T-helper 2 cell (primary cell): ENCODE measurements at places on chromosomes 11 and 22.

GRCh38 chr11:35006389-35007128, 90.1 kb downstream of the PDHX start:
- peak; percentile 88 for DNase-seq

DNA sequence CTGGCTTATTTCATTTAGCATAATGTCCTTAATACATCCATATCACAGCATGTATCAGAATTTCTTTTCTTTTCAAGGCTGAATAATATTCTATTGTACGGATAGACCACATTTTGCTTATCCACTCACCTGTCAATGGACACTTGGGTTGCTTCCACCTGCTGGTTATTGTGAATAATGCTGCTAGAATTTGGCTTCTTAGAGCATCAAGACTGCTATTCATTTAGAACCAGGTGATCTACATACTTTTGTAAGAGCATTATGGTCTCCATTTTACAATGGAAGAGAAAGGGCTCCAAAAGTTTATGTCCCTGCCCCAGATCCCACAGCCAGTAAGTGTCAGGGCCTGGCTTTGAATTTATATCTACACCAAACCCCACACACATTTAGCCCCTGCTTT, 100.7 kb upstream of the CD82 start:
- no peak for DNase-seq

DNA sequence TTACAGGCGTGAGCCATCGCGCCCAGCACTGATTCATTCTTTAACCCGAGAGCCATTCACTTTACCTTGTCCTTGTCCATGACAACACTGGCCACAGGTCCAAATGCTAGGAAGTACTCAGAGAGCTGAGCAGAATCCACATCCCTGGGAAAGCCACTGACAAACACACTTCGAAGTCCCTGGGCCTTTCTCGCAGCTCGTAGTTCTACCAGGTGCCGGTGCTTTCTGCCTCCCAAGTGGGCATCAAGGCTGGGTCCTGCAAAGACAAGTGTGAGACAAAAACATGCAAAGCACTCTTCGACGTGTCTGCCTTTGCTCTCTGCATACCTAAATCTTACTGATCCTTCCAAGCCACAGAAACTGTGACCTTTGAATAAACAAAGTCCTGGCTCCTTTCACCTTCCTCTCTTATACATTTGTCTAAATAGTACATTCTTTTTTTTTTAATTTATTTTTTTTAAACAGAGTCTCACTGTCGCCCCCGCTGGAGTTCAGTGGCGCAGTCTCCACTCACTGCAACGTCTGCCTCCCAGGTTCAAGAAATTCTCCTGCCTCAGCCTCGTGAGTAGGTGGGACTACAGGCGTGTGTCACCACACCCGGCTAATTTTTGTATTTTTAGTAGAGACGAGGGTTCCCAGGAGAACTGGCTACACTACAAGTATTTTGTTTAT, 2.2 kb downstream of the TUT1 start:
- DNase-seq: no peak

DNA sequence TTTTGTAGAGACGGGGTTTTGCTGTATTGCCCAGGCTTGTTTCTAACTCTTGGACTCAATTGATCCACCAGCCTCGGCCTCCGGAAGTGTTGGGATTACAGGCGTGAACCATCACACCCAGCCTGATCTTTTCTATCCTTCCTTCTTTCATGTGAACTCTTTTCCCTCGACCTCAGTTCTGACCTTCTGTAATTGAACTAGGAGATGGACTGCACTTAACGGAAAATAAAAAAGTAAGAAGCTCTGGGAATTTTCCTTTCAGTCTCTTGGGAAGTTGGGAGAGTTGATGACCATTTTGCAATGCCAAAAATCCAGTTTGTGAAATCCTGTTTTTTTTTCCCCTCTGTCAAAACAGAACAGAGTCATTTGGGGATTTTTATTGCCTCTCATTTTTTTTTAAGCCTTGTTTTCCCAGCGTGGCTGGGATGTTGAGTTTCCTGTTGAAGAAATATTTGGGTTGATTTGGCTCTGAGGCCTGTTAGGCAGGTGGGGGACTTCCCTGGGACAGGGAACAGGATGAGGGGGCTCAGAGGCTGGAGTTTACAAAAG, 26.9 kb upstream of the CYB5R3 start:
- DNase-seq: no peak

DNA sequence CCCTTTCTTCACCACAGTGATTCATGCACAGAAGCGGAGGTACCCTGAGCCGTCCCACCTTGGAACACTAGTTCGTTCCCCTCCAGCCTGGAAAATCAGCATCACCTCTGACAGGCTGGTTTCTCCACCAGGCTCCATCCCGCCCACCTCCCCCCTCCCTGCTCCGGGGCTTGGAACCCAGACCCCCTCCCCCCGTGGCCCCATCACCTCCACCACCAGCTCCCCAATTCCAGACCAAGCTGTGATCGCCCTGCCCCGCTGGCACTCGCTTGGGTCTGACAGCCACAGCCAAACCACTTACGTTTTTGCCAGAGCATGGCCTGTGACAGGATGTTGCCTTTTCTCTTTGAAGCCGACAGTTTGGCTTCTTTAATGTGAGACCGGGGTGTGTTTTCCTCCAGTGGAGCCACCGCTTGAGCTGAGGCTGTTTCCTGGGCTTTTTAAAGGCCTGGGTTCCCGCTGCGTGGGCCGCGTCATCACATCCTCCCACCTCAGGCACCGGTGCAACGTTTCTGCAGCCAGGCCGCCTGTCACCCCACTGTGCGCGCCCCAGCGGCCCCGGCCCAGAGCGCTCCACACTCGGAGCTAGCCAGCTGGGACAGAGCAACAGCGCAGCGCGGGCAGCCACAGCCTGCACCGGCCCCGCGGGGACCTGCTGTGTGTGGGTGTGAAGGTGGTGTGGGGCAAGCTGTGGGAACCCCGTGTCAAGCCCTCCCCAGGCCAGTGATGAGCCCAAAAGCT, at the start of gene POU2AF1:
TSS of gene POU2AF1 (minus strand) at position 415 of the 741 bp plus-strand sequence. CDS start at position 317, 98 bp downstream.
- peak; percentile 30 for DNase-seq

GRCh38 chr11:92149996-92150395, 74.6 kb upstream of the FAT3 start:
- no peak for DNase-seq

- no peak for DNase-seq
Observed at GRCh38 chr22:18057568-18058209, 20.1 kb upstream of the PEX26 start.

DNA sequence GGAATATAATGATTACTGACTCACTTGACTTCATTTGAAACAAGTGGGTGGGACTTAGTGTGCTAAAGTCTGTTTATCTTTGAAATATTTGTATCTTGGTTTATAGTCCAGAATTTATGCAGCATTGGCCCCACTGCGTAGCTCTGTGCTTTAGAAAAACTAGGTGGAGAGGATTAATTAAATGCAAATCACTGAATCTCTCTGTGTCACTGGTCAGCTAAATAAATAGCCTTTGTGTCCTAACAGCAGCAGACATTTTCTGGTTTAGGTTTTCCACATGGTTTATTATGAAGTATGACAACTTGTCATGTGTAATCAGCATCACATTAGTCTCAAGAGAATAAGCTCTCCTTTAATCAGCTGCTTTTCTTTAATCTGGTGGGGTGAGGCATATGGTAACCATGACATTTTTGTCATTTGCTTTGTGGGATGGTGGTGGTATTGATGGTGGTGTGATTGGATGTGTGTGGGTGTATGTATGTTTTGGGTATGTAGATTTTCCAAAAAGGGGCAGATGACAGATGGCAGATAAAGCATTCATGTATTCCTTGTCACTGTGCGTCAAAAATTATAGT, 33.9 kb downstream of the BCL2L13 start:
- no peak for DNase-seq

DNA sequence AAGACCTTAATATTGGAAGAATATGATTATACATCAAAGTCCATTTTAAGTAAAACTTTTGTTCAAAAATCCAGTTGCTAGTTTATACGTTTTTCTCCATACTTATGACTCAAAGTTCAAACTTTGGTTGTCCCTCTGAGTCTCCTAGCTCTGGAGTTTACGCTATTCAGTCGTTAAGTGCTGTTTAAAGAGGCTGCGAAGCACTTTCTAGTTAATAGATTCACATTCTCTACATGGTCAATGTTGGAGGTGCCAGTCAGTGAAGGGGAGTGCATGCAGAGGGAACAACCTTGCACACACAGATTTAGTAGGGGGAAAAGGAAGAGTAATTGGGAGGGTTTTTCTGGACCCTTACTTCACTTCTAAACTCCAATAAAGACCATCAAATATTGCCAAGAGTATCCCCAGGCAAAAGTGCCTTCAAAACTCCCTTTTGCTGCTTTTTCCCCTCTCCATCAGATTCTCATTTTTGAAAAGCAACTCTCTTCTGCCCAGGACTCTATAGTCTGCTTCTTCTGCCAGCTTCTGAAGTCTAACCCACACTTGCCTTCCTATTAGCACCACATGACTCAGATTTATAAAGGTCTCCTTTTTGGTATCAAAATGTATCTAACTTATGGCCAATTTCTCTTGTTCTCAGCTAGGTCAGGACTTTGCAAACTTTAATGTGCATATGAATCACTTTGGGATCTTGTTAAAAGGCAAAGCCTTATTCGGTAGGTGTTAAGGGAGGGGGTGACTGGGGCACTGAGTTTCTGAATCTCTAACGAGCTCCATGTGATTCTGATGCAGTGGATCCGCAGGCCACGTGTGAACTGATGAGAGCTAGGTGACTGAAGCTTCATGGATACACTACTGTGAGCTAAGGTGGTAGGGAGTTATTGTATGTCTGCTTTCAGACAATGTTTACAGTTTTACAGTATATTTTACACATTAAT, 96.2 kb upstream of the MTMR2 start:
- DNase-seq: no peak

DNA sequence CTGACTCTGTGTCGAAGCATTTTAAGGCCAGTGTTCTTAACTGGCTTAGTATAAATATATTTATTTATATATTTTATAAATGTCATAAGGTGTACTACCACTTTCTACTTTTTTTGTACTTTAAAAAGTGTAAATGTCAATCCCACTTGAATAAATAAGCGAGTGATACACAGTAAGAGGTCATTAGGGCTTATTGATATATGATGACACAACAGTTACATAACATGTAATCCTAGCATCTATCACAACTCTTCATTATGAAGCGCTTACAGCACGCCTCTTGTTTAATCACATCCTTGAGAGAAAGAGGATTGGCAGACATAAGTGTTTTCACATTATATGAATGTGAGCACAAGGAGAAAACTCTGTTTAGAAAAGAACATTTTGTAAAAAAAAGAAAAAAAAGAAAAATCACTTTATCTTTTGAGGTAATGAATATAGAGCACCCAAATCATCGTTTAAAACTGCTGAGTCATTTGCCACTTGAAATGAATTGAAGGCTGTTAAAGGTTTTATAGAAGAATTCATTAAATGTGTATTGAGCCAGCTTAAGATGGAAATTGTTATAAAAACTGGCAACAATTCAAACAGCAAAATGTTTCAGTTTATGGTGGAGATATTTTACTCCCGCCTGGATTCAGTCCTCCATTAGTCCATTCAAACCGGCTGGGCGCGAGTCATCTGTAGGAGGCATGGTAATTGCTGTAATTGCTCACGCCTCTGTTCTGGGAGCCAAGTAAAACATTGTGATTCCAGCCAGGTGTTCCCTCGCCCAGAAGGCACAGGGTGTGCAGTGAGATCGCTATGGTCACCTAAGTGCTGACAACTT, 627.3 kb upstream of the KIRREL3 start:
- no peak for DNase-seq

DNA sequence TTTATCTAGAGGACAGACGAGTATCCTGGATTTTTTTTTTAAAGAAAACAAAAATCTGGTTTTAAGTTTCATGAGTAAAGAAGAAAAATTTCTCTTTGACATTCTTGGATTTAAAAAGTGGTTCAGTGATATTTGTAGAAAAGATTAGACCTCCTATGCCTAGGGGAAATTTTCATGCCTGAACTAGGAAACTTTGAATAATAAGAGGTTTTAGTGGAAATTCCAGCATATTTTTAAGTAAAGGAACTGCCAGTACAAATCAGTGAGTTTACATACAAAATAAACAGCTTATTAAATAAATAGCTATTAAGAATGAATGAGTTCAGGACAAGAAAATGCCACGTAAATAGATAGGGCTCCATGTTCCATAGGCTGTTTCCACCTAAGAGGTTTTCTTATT, 17.5 kb downstream of the JAM3 start:
- DNase-seq: no peak

DNA sequence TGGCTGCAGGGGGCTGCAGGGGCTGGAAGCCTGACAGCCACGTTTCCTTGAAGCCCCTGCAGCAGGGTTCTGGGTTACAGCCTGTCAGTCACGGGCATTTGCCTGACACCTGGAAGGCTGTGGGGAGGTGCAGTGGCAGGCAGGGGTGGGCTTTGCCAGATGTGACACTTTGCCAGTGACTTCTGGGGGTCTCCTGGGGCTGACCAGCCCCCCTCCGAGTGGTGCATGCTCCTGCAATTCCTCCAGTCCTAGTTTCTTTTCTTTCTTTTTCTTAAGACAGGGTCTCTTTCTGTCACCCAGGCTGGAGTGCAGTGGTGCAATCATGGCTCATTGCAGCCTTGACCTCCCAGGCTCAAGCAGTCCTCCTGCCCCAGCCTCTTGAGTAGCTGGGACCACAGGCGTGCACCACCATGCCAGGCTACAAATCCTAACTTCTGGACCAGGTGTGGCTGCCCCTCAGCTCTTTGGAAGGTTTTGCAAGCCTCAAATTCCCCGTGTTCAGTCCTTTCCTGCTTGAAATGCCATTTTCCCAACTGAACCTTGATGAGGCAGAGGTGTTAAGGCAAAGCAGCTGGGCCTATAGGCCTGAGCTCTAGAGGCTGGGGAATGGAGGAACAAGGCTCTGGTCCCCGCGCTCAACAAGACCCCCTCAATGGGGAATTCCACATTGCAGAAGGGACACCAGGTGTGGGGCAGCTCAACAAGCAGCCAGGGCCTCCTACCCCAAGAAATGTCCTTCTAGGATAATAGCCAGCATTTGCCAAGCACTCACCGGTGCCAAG, 20.2 kb upstream of the CHKA start:
- DNase-seq: no peak

- no peak for DNase-seq
Observed at GRCh38 chr11:32428665-32429303, 6.6 kb downstream of the WT1 start.

- DNase-seq: no peak
Observed at GRCh38 chr22:48359613-48359965, 1468.1 kb downstream of the BRD1 start.

- DNase-seq: no peak
Observed at GRCh38 chr11:126363706-126364248, 8.3 kb downstream of the ST3GAL4 start.

- no peak for DNase-seq
Observed at GRCh38 chr11:105211806-105212554, 72.4 kb upstream of the CARD18 start.
